Hematopoietic multipotent progenitor cell treated with erythropoietin and hydrocortisone succinate and interleukin-3 and kit ligand, for 15 days (in vitro differentiated cells): ENCODE measurements at places on chromosomes 7 and 10.

DNA sequence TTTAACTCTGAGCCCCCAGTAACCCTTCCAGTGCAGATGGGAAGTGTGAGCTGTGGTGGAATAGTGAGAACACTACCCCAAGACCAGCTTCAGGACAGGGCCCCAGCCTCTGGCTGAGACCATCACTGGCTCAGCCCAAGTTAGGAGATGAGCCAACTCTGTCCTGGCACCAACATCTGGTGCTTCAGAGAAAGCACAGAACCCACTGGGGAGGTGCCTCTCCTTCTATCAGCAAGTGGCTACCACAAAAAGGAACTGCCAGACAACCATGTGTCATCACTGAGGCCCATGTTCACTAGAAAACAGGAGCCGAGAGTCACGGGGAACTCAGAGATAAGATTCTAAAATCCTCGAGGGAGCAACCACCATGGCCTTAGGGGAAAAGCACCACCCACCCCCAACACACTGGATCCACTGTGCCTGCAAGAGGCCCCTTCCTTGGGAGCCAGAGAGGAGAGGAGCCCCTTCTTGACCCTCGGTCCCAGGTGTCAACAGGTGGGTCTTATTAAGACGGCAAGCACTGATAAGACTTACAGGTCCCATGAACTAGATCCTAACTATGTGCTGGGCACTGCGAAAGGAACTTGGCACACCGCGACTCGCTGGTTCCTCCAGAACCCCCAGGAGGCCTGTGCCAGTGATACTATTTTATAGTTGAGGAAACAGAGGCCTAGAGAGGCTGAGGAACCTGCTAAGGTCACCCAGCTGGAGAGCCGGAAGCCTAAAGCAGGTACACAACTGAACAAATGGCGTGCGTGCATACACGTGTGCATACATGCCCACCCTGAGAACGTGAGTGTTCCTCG, 102.7 kb downstream of the FAM53B start:
- peak; percentile 88 for DNase-seq

DNA sequence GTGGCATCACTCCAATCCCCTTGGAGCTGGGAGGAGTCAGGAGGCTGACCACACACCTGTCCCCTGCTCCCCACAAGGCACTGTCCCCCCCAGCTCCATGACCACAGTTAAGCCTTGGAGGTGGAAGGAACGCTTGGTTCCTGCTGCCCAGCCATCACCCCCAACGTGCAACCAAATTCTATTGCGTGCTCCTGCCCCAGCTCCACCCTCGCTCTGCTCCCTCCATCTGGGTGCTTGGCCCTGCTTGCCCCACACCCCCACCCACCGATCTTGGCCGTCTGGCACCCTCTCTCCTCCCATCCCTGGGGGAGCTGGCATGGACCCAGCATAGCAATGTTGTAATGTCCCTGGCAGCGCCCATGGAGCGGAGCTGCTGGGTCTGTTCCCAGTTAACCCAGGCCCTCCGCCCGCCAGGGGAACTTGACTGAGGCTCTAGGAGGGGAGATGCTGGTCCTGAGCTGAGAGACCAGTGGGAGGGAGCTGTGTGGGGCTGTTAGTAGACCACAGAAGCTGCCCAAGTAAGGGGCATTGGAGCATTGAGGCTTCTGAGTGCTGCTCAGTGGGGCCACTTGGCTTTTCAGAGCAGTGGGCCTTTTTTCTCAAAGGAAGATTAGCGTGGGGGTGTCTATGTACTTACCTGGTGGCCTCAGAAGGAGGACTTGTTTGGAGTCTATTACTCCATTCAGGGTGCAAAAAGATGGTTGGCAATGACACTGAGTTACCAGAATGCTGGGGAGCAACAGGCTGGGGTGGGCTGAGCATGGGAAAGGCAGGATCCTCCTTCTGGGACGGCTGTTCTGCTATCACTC, 1.1 kb downstream of the EPHB6 start:
- no peak for DNase-seq

DNA sequence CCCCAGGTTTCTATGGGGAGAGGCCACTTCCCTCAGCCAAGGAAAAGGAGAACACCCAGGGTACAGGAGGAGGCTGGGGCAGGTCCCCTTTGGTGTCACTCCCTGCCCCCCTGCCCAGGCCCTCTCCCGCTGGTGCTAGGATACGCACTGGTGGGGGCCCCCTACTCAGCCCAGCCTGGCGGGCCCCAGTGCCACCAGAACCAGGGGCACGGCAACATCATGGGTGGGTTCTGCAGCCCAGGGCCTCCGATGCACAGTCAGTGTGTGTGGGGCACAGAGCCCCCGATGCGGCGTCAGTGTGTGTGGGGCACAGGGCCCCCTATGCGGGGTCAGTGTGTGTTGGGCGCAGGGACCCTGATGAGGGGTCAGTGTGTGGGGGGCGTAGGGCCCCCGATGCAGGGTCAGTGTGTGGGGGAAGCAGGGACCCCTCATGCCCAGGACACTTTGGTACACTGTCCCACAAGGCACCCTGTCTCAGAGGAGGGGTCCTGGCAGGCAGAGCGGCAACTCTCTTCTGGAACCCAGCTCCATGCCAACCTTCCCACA, 23.1 kb upstream of the ZNF735 start:
- DNase-seq: no peak

DNA sequence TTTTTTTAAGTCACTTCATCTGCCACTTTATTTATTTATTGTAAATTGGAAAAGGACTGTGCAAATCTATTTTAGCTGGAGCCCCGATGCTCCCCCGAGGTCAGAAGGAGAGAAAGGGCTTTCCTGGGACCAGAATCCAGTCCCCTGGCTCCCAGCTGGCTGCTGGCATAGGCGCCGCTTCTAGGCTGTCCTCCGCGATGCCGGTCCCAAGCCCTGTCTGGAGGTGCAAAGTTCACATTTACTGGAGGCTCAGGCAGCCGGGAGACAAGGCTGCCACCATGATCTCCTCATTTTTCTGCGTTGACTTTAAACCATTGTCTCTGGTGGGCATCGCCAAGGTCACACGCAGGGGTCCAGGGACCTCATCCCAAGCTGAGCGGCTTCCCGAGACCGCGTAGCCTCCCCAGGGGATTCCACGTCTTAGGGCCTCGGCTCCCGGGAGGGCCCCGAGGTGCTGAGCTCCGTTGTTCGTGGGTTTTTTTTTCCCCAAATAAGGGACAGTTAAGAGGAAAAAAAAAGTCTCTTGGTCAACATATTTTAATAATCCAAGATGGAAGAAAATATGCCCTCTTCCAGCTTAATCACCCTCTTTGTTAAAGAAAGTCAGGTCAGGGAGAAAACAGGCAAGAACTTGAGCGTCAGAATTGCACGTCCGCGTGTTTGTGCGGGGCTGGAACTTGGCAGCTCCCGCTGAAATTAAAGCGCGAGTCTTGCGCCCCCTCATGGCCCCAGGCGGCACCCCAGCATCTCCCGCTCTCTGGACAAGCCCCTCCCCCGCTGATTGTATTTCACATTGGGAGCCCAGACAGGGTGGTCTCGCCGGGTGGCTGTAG, 11.9 kb downstream of the RGR start:
- peak; percentile 10 for DNase-seq

DNA sequence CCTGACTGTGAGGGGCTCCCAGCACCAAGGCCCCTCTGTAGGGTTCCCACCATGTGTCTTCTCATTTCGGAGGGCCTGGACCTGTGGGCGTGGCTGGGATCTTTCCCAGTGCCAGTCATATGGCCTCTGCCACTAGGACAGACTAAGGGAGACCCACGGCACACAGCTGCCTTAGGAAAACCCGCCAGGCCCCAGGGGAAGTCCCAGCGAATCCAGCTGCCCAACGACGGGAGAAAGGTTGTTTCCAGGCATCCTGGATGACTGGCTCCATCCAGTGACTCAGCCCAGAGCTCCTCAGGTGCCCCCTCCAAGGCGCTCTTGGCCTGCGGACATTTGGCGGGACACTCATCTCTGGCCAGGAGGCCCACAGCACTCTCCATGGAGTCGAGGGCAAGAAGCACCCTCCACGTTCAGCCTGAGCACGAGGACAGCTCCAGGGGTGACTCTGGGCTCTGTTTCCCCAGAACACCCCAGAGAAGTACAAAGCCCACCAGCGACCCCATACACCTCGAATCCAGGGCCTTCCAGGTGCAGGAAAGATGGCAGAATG, 39.9 kb downstream of the PWWP2B start:
- DNase-seq: no peak

- no peak for DNase-seq
Measured at GRCh38 chr7:101681170-101682007, 52.3 kb upstream of the MYL10 start.

DNA sequence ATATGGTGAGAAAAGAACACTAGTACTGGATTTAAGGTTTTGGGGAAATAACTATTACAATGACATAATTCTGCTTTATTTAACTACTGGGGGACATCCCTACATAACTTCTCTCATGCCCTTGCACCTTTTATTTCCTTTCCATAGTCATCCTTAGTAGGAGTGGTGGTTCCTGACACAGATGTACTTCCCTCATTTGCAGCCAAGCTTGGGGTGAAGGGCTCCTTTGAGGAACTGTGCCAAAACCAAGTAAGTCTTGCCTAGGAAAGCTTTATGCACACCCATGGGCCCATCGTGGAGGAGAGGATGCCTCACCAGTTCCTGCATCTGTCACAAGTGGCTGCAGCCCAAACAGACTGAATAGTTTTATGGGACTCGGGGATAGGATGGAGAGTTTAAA, 20.6 kb downstream of the ZDHHC6 start:
- DNase-seq: no peak

DNA sequence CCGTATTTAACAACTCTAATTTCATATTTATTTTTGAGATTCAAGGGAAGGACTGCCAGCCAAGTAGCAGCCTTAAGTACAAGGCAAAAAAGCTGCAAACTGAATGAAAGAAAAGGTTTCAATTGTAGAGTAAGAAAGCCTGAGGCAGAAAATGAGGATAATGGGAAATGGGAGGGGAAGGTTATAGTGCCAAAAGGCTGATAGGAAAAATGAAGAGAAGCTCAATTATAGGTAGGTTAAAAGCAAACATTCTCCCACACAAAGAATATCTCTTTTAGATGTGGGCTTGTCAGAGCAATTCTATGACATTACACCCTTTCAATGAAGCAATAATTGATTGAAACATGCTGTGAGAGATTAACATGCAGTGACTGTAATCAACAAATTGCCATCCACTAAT, 175.3 kb downstream of the RAPGEF5 start:
- no peak for DNase-seq

GRCh38 chr7:4279216-4279615, 402.9 kb upstream of the FOXK1 start:
- no peak for DNase-seq

- no peak for DNase-seq
Measured at GRCh38 chr10:36148207-36148606, 506.1 kb upstream of the FZD8 start.

- peak; percentile 78 for DNase-seq
Measured at GRCh38 chr10:6920072-6921019, 340.3 kb upstream of the PRKCQ start.
